ENCODE measurements at places on chromosomes 12 and 14.

DNA sequence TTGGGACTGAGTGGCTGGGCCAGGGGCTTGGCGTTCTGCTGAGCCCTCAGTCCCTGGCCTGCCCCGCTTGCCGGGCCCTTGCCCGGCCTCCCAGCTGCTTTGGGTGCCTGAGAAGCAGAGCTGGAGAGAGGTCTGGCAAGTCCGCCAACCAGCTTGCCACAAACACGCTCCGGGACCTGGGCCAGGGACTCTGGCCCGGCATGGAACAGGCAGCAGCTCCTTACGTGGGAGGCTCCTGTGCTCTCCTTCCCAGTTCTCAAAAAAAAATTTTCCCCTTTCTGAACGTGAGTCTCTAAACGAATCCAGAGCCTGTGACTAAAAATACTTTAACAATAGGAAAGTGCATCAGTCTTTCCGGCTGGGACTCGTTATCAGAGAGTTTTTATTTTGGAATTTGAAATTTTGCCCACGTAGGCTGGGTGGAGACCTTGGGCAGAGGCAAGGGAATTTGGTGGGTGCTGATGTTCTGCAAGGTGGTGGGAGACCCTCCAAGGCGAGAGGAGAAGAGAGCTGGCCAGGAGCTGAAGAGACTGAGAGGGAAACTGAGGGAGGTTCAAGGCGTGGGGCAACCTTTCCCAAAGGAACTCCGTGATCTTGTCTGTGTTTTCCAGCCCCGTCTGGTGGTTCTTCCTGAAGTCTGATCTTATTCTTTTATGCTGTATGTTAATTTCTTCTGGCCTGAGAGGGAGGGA lies 6.8 kb upstream of the NR4A1 start:
- DNase-seq, result no peak

GRCh38 chr14:26304056-26304455 lies 293.8 kb downstream of the NOVA1 start:
- DNase-seq, result no peak

GRCh38 chr14:55128386-55129085 lies 516 bp upstream of the LGALS3 start:
- DNase-seq, result no peak

- DNase-seq, result no peak
These were observed 450.5 kb downstream of the TMEM117 start for GRCh38 chr12:44286336-44286735.

DNA sequence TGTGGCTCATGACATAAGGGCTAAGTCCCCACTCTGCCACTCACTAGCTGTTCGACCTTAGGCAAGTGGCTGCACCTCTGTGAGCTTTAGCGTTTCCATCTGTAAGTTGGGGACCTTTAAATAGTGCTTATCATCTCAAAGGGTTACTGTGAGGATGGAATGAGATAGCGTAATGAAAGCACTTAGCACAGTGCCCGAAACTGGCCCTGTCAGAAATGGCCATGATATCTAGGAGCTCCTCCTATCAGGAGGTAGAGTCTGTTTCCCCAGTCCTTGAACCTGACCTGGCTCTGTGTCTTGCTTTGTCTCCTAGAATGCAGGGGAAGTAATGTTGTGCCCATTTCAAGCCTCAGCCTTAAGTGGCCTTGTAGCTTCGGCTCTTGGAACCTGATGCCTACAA lies 211.0 kb downstream of the RBM19 start:
- DNase-seq, result no peak

- no peak for DNase-seq
These were observed 14.3 kb upstream of the ATP23 start for GRCh38 chr12:57927086-57927485.

GRCh38 chr12:91935296-91935695 lies 210.3 kb downstream of the BTG1 start:
- DNase-seq, result no peak

DNA sequence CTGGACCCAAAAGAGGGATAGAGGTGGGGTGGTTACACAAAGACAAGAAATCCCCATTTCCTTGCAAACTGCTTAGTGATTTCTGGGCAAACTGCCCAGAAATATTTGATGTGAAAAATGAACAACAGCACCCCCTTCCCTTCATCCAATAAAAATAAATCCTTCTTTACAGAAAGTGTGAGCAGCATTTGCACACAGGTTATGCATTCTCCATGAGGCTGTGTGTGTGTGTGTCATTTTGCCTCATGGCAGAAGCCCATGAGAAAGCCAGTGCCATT lies 17.2 kb upstream of the NRXN3 start:
- peak; percentile 50 for DNase-seq

- DNase-seq, result no peak
These were observed 119.5 kb downstream of the PIWIL1 start for GRCh38 chr12:130457215-130457614.

GRCh38 chr12:47731723-47732122 lies 6.4 kb upstream of the ENDOU start:
- no peak for DNase-seq

DNA sequence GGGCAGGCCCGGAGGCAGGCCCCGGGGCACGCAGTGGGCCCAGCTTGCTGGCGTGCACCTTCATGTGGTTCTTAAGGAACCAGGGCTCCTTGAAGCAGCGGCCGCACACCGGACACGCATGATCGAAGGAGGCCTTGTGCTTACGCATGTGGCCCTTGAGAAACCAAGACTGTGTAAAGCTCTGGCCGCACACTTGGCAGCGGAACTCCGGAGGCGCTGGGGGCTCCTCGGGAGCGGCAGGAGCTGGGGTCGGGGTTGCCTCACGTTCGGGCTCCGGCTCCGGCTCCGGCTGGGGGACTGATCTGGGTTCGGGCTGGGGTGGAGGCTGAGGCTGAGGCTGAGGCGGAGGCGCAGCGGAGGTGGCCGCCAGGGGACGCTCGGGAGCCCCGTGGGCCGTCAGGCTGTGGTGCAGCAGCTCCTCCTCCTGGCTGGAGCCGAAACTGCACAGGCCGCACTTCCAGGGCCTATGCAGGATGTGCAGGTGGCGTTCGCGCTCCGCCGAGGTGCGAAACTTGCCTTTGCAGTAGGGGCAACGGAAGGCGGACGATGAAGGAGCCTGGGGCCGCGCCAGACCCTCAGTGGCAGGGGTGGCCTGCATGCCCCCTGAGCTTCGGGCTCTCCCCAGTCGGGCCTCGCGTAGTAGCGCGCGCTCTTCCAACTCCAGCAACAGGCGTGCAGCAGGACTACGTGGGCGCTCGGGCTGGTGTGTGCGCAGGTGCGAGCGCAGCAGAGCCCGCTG lies 6.0 kb downstream of the ZNF219 start:
- peak; percentile 82 for DNase-seq

DNA sequence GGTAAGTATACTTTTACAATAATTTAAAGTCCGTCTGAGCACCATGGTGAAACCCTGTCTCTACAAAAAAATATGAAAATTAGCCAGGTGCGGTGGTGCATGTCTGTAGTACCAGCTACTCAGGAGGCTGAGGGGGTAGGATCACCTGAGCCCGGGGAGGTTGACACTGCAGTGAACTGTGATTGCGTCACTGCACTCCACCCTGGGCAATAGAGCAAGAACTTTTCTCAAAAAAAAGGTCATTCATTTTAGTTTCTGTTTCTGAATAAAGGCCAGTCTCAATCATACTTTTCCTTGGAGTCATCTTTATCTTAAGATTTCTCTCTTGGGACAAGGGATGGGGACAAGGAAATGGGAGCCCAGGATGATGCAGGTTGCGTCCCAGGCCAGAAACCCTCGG lies 12.9 kb downstream of the ANKRD13A start:
- no peak for DNase-seq

DNA sequence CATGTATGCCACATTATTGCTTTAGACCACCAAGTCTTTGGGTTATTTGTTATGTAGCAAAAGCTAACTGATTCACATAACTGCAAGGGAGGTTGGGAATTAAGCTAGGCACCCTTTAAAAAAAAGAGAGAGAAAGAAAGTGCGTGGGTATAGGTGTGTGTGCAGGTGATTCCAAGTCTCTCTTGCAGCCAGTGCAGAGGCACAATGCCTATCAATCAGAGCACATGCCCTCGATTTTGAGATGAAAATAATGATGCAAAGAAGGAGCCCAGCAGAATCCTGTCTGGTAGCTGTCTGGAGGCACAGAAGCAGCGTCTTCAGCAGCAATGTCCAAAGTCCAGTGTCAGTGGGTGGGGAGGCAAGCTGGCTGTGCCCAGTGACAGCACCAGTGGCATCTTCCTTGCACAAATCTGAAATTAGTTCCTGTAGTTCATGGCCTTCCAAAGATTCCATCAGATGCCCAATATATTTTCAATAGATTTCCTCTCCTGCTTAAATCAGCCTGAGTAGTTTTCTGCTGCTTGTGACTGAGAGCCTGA lies 62.4 kb upstream of the TBPL2 start:
- DNase-seq, result no peak

- DNase-seq, result no peak
These were observed 27.6 kb downstream of the TRIM9 start for GRCh38 chr14:51067295-51067694.

GRCh38 chr12:65663648-65664047 lies 160.6 kb upstream of the HMGA2 start:
- DNase-seq, result no peak

DNA sequence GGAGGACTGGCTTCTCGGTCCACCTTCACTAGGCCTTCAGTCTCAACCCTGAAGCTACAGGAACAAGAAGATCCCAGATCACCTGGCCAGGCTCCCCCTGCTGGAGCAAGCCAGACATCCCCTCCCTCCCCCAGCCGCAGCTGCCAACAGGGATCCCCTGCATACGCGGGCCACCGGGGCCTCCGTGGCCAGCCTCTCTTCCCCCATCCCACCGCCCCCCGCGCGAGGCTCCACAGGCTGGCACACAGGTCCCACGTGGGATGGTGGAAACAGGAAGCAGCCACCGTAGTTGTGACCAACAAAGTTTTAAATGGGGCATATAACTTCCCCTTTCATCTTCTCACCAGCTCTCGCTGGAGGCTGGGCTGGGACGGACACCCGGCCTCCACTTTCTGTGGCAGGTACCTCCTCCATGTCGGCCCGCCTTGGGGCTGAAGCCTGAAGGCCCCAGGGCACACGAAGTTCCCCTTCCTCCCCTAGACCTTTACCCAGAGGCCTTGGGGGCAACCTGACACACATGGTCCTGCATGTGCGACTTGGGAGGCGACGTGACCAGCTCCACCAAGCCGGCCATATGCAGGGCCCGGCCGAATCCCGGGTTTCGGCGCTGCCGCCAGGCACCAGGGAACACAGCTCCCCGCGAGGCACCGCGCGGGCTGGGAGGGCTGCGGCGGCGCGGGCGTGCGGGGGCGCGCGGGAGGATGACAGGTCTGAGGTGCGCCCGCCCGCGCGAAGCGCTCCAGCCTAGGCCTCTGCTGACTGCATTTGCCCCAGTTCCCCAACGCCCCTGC lies 44.4 kb upstream of the PNMA1 start:
- peak; percentile 76 for DNase-seq

DNA sequence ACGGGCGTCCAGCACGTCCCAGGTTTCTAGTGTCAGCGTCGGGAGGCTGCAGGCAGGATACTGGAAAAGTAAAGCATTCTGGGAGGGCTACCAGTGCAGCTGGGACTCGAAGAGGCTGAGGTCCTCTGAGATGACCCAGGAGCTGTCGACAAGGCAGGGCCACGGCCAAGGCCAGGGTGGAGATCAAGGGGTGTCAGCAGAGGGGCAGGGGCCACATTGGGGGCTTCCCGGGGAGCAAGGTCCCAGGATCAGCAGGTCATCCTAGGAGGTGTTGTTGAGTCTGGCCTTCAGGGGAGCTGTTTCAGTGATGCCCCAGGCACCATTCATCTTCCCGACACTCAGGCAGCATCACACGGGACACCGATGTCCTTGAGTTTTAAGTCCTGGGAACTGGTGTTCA lies 377.8 kb upstream of the SFSWAP start:
- no peak for DNase-seq

GRCh38 chr12:57483466-57483865 lies 3.8 kb upstream of the ARHGAP9 start:
- peak; percentile 89 for DNase-seq

DNA sequence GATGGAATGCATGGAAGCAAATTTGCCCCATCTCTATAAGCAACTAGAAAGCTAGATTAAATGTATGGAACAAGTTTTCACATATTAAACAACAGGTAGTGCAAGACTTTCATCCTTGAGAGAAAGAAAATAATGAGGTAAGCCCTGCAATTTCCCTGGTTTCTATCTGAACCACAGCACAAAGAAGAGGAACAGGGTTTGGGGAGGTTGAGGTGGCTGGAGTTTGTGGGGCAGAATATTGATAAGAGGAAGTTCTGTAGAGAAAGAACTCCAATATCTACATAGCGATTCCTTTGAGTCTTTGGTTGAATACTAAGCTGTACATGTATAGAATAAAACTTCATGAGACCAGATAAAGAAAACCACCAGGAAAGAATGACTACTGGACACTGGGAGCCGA lies 96.3 kb upstream of the CCND2 start:
- DNase-seq, result no peak

- no peak for DNase-seq
These were observed 24.6 kb upstream of the TRIM9 start for GRCh38 chr14:51119411-51120051.

DNA sequence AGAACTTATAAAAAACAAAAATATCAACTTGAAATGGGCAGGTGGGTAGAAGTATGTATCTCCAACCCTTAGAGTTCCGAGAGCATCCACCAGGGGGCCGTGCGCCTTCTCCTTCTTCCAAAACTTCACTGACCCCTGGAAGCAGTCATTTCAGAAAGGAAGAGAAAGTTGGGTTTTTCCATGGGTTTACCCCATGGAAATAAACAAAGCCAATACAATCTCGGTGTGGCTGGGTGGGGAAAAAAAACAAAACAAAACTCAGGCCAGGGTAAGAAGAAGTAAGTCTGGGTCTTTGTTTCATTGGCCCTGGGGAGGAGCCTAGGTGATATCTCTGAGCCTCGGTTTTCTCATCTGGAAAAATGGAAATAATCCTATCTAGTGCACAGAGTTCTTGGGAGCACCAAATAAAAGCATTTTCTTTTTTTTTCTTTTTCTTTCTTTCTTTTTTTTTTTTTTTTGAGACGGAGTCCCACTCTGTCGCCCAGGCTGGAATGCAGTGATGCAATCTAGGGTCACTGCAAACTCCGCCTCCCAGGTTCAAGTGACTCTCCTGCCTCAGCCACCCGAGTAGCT lies 33.6 kb upstream of the HNF1A start:
- DNase-seq, result peak; percentile 58

DNA sequence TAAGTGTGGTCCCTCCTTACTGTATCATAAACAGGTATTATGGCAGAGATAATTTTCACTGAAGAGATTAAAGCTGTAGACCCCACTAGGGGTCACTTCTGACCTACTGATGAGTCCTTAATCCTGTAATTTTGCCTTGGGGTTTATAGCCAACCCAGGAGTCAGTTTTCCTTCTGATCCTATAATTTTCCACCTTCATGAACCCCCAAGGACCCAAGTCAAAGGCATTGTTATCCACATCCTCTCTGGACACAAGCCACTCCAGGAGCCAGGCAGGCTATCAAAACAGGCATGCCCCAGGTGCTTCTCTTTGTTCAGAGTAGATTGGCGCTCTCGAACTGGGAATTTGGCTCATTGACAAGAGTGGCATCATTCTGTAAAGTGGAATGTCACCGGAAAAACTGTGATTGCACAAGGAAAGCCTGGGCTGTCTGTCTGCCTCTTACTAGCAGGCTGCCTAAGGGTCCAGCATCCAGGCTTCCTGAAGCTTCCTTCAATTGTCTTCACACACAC lies 1523.2 kb upstream of the FLRT2 start:
- DNase-seq, result peak; percentile 34

Measured in choroid plexus epithelial cell (primary cell).